ENCODE measurements at places on chromosomes 2 and 18.
A peak's percentile ranks its signal among the peaks of the same experiment; 100 is the strongest.

- no peak for ATAC-seq
Observed at GRCh38 chr2:107364361-107364950, 462.2 kb upstream of the RGPD4 start.

- no peak for ATAC-seq
Observed at GRCh38 chr2:107168141-107168540, 282.2 kb upstream of the ST6GAL2 start.

DNA sequence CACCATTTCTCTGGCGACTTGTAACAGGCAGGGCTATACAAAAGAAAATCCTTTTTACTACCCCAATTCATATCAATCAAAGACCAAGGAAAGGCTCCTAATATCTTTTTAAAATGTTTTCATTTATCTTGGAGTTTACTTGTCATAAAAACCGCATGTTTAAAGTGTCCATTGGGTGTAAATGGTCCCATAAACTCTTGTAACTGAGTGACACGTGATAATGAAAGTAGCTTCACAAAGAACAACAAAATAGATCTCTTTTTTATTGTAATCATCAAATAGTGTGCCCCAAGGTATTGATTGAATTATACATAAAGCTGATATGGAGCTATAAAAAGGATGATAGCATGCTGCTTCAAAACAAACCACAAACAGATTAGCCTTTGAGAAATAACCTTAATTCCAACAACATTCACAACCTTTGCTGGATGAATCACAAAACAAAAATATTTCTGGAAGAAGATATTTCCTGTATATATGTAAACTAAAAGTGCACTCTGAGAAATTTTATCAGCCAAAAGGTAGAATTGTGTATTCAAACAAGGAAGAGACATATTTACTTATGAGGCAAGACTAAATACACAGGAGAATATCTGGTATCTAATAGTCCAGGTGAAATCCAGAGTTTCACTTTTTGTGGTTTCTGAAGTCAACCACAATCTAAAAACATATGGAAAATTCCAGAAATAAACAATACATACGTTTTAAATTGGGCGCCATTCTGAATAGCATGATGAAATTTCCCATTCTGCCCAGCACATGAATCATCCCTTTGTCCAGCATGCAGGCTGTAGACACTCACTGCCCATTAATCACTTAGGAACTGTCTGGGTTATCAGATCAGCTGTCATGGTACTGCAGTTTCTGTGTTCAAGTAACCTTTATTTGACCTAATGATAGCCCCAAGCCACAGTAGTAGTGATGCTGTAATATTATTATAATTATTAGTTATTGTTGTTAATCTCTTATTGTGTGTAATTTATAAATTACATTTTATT, 237.5 kb downstream of the PIK3C3 start:
- ATAC-seq: peak; percentile 28

DNA sequence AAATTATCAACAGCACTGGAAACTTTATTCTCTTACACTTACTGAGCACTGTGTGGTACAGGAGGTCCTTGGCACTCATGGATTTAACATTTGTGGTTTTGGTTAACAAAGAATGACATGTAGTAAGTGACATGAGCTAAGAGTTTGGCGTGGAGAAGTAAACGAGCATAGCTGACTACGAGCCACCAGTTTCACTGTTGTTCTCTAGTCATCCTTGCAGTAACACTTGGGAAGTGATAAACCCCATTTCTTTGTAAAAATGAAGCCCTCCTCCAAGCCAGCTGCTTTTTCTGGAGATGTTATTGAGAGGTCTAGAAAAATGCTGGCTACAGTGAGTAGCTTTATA, 32.7 kb downstream of the QPCT start:
- no peak for ATAC-seq

GRCh38 chr2:15354596-15355366, 206.4 kb downstream of the NBAS start:
- peak; percentile 37 for ATAC-seq

- no peak for ATAC-seq
Observed at GRCh38 chr2:47129191-47129706, 25.9 kb downstream of the STPG4 start.

GRCh38 chr2:68837861-68838341, 33.3 kb downstream of the BMP10 start:
- no peak for ATAC-seq

- ATAC-seq: no peak
Observed at GRCh38 chr2:222313816-222314215, 15.0 kb upstream of the PAX3 start.

GRCh38 chr18:59801576-59801975, 98.2 kb upstream of the PMAIP1 start:
- ATAC-seq: no peak

DNA sequence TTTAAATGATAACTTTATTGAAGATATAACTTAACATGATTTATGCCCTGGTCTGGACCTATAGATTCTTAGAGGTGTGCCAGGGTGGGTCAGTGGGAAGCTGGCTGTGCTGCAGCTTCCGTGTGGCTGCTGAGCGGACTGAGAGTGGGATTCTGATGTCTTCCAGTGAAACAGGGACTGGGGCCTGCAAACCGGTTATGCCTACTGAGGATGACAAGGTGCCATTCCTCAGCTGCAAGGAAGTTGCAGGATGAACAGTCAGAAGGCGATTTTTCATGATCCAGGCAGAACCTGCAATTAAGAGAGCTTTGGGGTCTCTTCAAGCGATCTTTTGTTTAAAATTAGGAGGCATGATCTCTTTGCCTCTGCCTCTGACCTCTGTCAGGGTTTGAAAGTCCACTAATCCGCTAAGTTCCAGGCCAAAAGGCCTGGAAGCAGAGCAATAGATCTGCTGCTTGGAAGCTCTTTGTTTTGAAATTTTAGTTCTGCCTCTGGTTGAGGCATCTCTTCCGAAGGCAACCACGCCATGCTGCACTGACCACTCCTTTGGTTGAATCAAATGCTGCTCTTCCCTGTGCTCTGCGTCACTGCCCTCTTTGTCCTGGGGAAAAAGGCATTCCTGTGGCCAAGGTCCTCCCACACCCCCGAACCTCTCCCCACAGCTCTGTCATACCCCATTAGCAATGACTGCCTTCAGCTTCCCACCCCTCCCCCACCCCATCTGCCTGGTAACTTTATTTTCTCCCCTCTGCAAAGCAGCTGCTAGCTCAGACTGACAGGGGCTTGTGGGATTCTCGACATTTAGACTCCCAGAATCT, 2.0 kb downstream of the TMEM169 start:
- ATAC-seq: no peak

DNA sequence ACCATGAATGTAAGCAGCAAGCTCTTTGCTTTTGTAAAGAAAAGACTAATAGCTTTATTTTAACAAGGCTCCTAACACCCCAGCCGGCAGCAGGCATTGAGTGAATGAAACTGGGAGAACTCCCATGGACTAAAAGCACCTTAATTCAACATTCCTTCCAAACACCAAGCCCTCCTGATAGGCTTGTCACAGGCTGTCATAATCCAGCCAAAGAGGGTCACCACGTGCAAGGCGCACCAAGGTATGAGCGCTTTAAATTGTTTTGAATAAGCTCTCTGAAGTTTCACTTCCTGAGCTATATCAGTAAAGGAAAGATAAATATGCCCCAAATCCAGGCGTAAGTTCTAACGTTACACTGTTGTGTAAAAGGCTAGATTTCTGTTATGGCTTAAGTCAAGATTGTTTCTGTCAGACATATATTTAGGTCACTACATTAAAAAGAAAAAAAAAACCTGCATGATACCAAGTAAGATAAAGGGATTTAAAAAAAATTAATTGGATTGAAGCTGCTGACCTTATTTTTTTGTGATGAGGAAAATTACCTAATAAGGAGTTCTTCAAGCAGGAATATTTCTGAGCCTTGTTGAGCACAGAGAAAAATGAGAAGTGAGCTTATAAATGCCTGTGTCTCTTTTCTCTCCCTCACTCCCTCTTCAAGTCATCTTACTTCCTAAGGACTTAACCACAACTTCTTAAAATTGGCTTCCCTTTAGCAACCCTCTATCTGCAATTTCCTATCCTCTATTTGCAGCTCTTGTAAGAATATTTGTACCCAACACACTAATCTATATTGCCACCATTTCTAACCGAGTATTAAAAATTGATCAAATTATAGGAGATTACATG, 136.1 kb upstream of the NRP2 start:
- no peak for ATAC-seq

GRCh38 chr2:121171625-121172119, 113.3 kb downstream of the TFCP2L1 start:
- no peak for ATAC-seq

DNA sequence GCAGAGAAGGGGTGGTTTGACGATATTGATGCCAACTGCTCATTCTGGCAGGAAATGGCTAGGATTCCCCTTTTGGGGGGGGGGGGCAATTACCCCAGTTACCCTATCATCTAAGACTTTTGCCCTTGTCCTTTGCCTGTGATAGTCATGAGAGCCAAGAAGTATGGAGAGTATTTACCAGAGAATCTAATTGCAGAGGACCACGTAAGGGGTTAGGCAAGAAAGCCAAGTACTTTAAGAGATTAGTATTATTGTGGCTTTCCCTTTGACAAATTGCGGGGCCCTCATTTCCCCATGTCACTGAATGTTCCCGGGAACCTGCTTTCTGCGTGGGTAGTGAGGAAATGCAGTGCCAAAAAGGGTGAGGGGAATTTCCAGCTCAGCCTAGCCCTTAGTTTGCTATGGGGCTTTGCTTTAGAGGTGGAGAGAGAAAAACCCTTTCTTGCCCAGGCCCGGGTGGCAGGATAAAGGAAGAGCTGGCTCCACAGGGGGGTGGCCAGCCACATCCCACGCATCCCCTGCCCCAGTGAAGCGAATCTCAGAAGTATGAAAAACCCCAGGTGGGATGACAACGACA, 1.5 kb downstream of the AQP4 start:
- ATAC-seq: no peak

DNA sequence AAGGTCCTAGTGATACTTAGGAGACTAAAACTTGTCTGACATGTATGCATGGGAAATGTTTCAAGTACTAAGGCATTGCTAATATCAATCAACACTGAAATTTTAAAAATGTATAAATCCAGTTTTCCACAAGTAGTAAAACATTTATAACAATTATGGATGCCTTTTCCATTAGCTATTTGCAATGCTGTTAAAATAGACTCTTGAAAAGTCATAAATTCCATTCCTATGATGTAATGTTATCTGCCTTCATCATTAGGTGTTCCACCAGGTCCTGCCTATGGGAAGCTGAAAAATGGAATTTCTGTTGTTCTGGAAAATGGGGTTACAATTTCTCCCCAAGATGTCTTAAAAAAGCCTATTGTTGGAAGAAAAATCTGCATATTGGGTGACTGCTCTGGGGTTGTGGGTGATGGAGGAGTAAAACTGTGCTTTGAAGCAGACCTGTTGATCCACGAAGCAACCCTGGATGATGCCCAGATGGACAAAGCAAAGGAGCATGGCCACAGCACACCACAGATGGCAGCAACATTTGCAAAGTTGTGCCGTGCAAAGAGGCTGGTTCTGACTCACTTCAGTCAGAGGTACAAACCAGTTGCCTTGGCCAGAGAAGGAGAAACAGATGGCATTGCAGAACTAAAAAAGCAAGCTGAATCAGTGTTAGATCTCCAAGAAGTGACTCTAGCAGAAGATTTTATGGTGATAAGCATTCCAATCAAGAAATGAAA, 18.7 kb downstream of the ELAC1 start:
- peak; percentile 79 for ATAC-seq

- ATAC-seq: no peak
Observed at GRCh38 chr2:239585422-239585821, 184.6 kb upstream of the HDAC4 start.

DNA sequence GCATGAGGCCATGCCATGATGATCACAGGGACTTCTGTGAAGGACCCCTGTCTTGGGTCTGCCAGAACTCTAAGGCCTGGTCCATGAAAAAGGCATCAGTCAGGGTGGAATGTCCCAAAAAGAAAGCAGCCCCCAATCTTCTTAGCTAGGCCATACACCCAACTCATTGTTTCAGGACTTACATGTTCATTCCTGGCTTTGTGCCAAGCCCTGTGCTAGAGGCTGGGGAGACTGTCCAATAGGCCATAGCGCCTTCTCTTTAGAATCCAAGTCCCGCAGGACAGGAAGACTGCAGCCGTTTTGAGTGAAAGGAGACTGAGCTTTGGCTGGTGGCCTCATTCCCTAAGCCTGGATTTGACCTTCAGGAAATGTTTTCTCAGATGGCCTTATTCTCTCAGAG, 247.3 kb downstream of the PRKCE start:
- ATAC-seq: no peak

DNA sequence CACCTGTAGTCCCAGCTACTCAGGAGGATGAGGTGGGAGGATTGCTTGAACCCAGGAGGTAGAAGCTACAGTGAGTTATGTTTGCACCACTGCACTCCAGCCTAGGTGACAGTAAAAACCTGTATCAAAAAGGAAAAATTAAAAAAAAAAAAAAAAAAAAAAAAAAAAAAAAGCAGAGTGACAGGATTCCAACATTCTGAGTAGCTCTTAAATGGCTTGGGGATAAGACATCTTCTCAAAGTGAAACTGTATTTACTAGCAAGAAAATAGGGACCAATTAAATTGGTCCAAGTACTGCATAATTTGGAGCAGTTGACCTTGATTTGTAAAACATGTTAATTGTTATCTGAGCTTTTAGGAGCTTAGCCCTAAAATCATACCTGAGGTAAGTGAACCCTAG, 65.7 kb upstream of the TMEM247 start:
- ATAC-seq: no peak

- ATAC-seq: 0 out of 3 replicates have a peak, but pooled peaks have one; percentile 31
Observed at GRCh38 chr2:61272421-61273070, 110.6 kb downstream of the C2orf74 start.

DNA sequence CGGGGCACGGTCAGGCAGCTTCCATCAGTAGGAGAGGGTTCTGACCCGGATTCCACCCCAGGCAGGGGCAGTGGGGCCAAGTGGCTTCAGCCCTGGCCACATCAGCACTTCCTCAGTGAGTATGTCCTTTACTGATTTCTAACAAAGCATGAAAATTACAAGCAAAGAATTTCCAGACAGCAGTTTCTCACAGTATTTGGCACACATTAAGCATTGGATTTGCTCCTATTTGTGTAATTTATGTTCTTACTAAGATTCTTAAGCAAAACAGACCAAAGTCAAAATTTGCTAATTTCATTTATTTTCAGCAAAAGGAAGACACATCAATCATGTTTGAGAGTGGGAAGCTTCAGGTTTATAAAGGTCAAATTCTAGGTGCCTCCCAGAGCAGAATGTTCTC, 73.3 kb upstream of the NFATC1 start:
- ATAC-seq: no peak

- no peak for ATAC-seq
Observed at GRCh38 chr2:235024931-235025773, 73.3 kb downstream of the SH3BP4 start.

GRCh38 chr2:109157563-109158105, 28.6 kb downstream of the SH3RF3 start:
- ATAC-seq: no peak

- ATAC-seq: no peak
Observed at GRCh38 chr2:29326926-29327325, 211.7 kb downstream of the CLIP4 start.

All from SK-N-SH treated with all-trans-retinoic acid at 6 μM for 48 hours (cell line).